HEK293T (cell line): ENCODE measurements at places on chromosomes 2 and 18.

DNA sequence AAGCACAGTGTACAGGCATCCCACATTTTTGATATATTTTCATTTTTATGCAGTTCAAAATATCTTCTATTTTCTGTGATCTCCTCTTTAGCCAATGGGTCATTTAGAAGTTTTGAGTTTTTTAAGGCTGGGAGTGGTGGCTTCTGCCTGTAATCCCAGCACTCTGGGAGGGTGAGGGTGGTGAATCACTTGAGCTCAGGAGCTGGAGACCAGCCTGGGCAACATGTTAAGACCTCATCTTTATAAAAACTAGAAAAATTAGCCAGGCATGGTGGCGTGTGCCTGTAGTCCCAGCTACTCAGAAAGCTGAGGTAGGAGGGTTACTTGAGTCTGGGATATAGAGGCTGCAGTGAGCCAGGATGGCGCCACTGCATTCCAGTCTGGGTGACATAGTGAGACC, 17.8 kb downstream of the UBR3 start:
- DNase-seq: no peak

DNA sequence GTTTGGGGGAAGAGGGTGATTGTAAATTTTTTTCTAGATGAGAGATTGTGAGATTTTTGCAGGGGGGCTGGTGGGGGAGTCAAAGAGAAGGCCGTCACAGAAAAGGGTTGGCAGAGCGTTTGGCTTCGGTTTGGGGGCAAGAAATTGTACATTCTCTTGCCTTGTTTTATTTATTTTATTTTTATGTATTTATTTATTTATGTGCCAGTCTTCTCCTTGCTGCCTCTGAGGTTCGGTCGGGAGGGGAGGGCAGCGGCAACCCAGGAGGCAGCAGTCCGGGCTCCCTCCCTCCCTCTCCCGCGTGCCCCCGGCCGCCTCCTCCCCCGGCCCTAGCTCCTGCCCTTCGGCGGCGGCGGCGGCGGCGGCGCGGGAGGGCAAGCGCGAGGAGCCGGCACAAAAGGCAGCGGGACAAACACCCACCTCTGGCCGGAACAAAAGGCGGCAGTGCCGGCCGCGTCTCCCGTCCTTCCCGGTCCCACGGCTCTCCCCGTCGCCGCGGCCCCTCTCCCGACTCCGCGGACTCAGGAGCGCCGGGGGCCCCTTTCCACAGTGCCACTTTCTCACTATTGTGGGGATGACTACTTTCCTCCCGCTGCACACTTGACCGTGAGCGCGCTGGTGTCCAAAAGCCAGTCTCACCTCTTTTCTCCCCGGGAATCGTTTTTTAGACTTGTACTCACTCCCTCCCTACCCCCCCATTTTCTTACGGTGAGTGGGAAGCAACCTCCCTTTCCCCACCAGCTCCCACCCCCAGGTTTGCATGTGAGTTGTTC, 1.2 kb downstream of the BCL11A start:
- no peak for DNase-seq

DNA sequence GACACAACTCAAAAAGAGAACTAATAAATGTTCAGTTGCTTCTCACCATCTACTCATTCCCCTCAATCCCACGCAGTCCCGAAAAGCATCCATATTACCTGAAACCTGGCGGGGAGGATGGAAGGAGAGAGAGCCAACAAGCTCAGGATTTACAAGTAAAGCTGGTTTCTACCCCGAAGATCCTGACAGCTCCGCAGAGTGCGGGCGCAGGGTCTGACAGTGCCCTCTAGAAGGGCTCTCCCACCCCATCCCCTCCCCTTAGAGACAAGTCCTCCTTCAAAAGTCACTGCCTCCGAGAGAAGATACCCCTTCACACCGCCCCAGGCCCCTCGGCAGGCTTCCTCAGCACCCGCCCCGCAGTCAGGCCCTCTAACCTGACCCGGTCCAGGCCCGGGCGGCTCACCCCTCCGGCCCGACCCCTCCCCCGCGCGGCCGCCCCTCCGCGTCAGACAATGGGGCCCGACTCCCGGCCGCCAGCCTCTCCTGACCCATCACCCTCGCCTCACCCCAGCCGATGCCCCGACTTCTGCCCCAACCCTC, 550 bp downstream of the RAB1A start:
- DNase-seq: peak; percentile 28

GRCh38 chr2:100017633-100018032, 124.8 kb downstream of the AFF3 start:
- DNase-seq: no peak

- no peak for DNase-seq
These were observed 46.2 kb downstream of the ARMC9 start for GRCh38 chr2:231244382-231245248.

DNA sequence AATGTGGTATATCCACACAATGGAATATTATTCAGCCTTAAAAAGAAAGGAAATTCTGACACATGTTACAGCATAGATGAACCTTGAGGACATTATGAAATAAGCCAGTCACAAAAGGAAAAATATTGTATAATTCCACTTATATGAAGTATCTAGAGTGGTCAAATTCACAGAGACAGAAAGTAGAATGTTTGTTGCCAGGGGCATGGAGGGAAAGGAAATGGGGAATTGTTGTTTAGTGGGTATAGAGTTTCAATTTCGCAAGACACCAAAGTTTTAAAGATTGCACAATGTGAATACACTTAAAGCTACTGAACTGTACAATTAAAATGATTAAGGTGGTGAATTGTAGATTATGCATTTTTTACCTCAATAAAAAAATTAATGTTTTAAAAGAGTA, 92.9 kb downstream of the TXNL1 start:
- no peak for DNase-seq

DNA sequence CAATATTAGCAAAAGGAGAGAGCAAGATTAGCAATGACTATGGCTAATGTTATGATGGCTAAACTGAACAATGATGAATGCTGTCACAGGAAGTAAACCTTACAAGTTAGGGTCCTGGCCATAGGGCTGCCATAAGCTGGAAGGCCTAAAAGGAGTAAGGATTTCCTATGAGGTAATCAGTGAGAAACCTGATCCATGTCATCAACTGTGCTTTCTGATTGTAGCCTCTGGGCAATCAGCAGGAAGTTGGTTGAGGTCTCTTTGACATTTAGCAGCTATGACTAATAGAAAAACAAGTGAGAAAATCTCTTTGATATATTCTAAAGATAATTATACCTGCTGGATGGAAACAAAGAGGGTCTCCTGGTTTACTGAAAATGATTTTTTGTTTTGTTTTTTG, 193.0 kb downstream of the RAB3GAP1 start:
- peak; percentile 43 for DNase-seq

GRCh38 chr2:184769686-184770085, 171.4 kb downstream of the ZNF804A start:
- DNase-seq: no peak

GRCh38 chr2:226971084-226971483, 135.2 kb downstream of the RHBDD1 start:
- DNase-seq: no peak

DNA sequence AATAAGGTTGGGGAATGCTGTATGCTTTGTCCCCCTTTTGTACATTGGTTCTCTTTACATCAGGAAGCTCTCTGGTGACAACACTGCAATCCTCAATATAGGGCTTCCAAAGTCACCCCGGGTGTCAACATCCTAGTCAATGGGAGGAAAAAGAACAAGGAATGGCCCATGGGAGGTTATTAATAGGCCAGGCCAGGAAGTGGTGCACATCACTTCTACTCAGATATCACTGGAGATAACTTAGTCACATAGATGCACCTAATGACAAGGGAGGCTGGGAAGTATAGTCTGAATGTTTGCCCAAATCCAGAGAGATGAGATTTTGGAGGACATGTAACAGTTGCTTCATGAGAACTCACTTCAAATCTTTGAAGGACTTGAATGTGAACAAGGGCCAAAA, 274.7 kb downstream of the DYSF start:
- DNase-seq: no peak

GRCh38 chr2:46520130-46520711, 40.9 kb downstream of the TMEM247 start:
- DNase-seq: no peak

- no peak for DNase-seq
These were observed 37.9 kb upstream of the GBX2 start for GRCh38 chr2:236205867-236206645.

DNA sequence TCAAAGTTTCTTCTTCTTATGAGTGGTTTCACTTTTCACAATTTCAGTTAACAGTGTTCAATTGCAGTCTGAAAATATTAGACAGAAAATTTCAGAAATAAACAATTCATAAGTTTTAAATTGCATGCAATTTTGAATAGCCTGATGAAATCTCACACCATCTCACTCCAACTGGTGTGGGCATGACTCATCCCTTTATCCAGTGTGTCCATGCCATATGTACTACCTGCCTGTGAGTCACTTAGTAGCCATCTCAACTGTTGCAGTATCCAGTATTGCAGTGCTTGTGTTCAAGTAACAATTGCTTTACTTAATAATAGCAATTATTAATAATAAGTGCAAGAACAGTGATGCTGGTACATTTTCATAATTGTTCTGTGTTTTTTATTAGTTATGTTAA, 1202.5 kb downstream of the DSC3 start:
- no peak for DNase-seq

DNA sequence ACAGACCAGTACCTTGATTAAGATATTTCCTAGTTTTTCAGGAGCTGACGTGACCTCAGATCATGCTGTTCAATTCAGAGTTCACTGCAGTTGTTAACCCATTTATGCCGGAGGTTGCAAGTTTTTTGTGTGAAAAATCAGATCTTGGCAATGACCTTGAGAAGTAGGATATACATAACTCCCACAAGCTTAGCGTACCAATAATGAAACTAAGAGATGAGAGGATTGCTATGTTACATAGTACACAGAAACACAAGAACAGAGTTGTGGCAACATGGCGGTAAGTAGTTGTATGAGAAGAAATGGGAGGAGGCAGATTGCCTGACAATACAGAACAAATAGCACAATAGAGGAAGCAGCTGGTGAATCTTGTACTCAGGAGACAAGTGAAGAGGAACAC, 39.1 kb downstream of the PPIG start:
- no peak for DNase-seq

DNA sequence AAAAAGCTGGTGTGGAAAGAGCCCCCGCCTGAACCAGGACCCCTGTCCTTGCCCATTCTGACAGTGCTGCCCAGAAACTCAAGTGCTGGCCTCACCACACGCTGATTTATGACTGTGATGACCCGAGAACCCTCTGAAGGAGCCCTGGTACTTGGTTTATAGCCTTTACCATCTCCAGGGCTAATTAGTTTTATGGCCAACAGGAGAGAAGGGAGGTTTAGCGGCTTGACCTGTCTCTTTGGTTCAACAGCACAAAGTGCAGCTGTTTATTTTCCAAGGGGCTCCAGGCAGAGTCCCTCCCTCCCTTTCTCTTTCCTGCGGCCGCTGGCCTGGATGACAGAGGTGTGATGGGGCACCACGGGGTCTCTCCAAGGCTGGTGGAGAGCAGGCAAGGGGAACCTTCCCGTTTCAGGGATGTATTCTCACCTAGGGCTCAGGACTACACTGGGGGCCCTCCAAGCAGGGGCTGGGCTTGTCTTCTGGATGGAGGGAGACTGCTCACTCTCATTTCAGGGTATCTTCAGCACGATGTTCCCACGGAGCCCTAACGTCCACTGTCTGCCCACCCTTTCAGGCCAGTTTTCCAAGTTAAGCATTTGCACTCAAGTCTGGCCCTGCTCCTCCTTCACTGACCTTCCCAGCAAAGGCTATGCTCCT, 174.2 kb upstream of the GLI2 start:
- no peak for DNase-seq

DNA sequence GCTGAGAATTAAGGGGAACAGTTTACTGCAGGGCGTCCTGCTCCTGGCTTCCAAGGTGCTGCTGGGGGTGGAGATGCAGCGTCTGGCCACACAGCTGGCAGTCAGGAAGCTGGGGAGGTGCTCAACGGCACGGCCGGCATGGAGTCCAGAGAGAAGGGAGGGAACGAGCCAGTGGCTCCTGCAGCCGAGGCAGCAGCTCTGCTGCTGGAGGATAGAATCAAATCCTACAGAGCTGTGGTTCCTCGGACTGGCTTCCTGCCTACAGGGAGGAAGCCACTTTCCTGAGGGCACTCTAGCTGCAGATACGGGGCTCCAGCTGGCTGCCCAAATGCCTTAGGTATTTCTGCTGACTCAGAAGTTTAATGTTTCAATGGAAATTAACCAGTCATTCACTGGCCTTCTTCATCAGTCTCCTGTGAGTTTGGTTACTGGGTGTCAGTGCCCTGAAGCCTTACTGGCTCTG, 266.3 kb downstream of the TWIST2 start:
- no peak for DNase-seq

GRCh38 chr2:63345285-63345633, 243.0 kb downstream of the WDPCP start:
- no peak for DNase-seq

DNA sequence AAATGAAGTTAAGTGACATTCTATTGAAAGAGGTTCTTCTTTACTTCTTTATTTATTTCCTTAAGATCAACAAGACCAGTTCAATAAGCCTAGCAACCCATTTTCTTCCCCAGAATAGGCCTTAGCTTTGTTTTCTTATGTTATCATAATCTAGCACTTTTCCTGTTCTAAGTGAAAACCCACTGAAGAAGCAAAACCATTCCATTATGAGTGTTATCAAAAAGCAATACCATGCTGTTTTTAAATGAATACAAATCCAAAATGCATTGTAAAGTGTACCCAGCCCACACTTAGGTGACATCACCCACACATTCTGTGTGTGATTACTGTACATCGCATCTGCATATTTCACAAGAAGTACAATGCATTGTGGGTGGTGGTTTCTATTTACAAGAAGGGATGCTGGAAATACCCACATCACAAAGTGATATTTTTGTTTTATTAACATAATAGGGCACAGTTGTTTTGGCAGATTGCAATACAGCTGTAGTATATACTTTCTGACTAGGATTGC, 679.5 kb downstream of the KCNJ3 start:
- no peak for DNase-seq

DNA sequence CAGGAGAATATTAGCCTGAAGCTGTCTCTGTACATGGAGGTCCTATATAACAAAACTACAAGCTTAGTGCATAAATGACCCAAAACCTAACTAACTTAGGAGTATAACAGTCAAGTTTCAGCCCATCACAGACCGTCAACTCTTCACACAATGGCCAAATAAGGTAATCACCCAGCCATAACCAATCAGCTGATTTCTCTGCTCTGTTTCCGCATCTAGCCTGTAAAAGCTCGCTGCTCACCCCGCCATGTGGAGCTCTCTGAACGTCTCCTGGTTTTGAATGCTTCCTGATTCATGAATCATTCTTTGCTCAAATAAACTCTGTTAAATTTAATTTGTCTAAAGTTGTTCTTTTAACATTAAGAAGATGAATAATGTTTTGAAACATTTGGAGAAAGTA, 593.6 kb downstream of the TMX3 start:
- DNase-seq: peak; percentile 3
